H54 (cell line): ENCODE measurements at places on chromosomes 16 and 17.

- no peak for DNase-seq
These were observed 271.1 kb upstream of the CDH11 start for GRCh38 chr16:65392806-65393565.

GRCh38 chr17:74212209-74212912 is 1.0 kb upstream of the TTYH2 start:
- DNase-seq: no peak

DNA sequence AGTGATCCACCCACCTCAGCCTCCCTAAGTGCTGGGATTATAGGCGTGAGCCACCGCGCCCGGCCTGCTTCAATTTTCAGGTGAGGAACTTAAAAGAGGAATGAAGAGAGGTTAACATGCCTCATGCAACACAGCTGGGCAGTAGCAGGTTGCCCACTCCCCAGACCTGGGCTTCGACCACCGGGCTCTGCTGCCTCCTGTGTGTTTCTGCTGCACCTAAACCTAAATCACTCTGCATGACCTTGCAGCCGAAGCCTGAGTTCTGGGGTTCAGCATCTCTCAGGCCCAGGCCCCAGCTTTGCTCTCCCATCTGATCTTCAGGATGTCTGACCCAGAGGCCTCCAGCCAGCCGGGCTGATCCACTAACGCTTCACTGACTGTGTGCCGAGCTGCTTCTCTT is 112.6 kb downstream of the OR1D5 start:
- DNase-seq: no peak

DNA sequence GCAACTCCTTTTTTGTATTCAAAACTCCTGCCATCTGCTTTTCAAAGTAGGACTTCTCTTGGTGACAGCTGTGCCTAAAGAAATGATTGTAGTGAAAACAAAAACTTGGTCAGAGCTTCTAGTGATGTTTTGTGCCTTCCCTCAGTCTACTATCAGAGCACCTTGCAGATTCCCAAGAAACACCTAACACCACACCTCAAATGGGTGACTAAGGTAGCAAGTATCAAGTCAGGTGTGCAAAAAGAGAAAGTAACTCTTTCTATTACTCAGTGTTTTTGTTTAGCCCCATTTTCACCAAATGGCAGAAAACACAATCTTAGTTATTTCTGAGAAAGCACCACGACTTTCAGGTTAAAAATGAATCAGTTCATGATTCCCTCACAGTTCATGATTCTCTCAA is 2.0 kb upstream of the PMFBP1 start:
- DNase-seq: no peak

DNA sequence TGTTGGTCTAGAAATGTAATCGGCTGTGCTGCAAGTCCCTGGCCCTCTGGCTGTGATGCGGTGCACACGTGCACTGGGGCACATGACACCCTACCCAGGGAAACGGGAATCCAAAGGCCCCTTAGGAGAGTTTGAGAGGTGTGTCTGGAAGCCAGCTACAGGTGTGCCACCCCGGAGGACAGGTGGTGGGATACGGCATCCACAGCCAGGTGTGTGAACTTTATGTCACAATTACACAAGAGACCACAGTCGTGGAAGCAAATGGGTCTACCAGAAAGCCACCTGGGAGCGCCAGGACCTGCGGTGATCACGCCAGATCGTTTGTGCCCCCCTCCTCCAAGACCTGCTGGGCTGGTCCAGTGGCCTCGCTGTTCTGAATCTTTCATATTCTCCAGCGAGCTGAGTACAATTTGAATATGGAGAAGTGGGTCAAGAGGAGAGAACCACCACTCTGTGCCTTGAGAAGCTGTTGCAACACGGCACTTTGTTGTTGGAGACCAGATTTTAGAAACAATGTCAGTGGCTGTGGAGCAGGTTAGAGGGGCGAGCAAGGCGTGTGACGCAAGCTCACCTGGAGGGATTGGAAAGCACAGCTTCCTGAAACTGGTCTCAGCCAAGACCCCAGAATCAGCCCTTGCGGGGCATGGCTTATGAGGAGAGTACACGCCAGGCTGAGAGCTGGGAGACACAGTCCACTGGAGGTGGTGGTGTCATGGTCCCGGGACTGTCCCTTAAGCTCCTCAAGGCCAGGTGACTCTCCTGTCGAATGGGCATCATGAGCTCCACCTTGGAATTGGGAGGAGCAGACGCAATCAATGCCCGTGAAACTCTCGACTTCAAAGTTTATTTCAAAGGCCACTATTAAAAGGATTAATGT is 37.4 kb downstream of the COX4I1 start:
- no peak for DNase-seq

DNA sequence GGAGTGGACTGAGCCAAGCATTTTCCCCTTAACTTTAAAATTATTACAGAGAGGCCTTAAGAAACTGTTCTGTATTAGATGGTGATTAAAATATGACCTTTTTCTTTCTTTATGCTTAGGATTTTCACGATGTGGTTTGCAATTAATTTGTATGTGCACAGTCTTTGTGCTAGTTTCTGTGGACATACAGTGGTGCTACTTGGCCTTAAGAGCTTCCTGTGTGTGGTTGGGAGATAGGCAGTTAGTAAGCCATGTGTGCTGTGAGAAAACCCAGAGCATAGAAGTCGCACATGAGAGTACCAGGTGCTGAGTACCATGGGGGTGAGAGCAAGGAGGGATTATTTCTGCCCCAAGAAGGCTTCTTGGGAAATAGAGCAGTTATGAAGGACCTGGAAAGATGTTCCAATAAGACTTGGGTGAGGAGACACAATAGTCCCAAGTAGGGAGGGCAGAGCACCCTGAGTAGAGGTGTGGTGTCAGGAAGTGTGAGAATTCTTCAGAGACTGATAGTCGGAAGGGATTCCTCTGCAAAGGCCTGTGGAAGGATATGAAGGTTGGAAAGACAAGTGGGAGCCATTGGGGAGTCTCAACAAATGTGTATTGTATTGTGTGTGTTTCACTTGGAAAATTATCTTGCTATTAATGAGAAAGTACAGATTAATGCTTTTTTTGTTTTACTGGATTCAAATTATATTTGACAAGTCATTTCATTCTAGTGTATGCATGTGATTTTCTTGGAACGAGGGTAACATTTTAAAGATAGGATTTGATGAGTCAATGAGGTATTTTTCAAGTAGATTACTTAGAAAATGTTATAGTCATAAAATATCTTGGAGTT is 239.9 kb downstream of the PRKCA start:
- no peak for DNase-seq
